ENCODE measurements at places on chromosomes 4 and X.

DNA sequence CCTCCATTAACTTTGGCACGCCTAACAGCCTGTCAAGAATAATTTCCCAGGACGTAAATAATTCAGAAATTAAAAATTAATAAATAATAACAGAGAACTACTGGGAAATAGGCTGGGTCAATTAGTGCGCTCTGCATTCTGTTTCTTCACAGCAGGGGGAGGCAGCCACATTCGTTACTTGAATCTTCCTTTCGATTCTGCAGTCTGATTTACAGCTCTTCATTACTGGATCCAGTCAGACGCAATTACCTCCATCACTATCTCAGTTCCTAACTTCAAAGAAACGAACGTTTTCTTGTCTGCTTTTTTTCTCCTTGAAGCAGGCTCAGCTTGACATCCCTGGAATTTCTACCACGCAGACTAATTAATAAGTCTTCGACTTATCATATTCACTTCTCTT, 9.0 kb upstream of the RPL34 start:
- H3K4me1 ChIP-seq, result peaks cover 16% of the 10 kb centered on the region
- H3K27me3 ChIP-seq, result no peaks in the 10 kb centered on the region
- no peak overlapping the region for H3K4me3 ChIP-seq
- peaks cover 36% of the 10 kb centered on the region for H3K36me3 ChIP-seq
- H3K27ac ChIP-seq, result no peak overlapping the region

GRCh38 chr4:139712882-139713281, 47.3 kb downstream of the MGST2 start:
- DNase-seq, result no peak
- no peaks in the 10 kb centered on the region for H3K27me3 ChIP-seq
- peaks cover 2% of the 10 kb centered on the region for H3K36me3 ChIP-seq
- no peak overlapping the region for H3K27ac ChIP-seq
- no peaks in the 10 kb centered on the region for H3K4me1 ChIP-seq

DNA sequence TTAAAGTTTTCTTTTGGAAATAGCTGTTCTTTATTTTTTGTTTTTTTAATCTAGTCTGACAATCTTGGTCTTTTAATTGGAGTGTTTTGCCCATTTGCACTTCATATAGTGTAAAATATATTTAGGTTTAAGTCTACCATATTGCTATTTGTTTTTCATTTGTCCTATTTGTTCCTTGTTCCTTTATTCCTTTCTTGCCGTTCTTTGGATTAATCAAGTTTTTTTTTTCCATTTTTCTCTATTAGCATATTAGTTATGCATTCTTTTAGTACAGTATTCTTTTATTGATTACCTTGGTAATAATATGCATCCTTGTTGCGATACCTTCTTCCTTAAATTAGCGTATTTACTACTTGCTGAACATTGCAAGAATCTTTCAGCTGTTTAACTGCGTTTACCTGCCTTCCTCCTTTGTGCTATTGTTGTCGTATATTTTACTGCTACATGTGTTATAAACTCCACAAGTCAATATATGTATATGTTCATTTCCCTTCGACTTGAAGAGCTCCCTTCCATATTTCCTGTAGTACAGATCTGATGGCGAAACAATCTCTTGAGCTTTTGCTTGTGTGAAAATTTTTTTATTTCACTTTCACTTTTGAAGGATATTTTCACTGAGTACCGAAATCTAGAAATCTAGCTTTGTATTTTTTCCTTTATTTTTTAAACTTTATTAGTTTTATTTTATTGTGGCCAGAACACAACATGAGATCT, 23.9 kb upstream of the RNF212 start:
- peaks cover 11% of the 10 kb centered on the region for H3K27me3 ChIP-seq
- peaks cover 12% of the 10 kb centered on the region for H3K4me1 ChIP-seq
- no peak overlapping the region for H3K27ac ChIP-seq
- no peak for DNase-seq
- no peaks in the 10 kb centered on the region for H3K36me3 ChIP-seq
- H3K4me3 ChIP-seq, result peak overlapping the region; percentile 82

- no peak overlapping the region for H3K4me3 ChIP-seq
- no peaks in the 10 kb centered on the region for H3K4me1 ChIP-seq
- no peaks in the 10 kb centered on the region for H3K36me3 ChIP-seq
- H3K27me3 ChIP-seq, result peaks cover 29% of the 10 kb centered on the region
- H3K27ac ChIP-seq, result no peak overlapping the region
Measured at GRCh38 chrX:106728337-106728736, 1.8 kb downstream of the RNF128 start.

GRCh38 chr4:71288875-71289274, 49.9 kb upstream of the SLC4A4 start:
- H3K27ac ChIP-seq, result no peak overlapping the region
- DNase-seq, result no peak
- H3K27me3 ChIP-seq, result no peaks in the 10 kb centered on the region
- H3K36me3 ChIP-seq, result no peaks in the 10 kb centered on the region

- DNase-seq, result no peak
- no peaks in the 10 kb centered on the region for H3K27me3 ChIP-seq
- peaks cover 64% of the 10 kb centered on the region for H3K4me1 ChIP-seq
- H3K4me3 ChIP-seq, result no peak overlapping the region
- peaks cover 46% of the 10 kb centered on the region for H3K36me3 ChIP-seq
Measured at GRCh38 chr4:77010841-77011354, 61.3 kb downstream of the SEPTIN11 start.
